ENCODE measurements at places on chromosomes 12 and 14.

DNA sequence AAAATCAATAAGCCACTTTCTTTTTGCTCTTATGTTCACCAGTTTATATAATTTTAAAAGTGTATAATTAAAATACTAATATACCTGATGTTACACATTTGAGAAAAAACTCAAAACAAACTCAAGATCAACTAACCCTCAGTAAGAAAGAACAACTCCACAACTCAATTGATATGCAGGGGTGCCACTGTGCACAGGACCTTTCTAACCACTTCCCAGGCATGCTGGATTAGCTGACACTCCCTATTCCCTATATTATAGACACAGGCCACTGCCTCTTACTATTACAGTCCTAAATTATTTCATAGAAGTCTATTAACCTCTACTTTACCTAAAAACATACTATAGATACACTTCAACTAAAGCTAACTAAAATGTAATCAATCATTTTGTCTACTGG, 191.7 kb upstream of the KRR1 start:
- no peak for DNase-seq

DNA sequence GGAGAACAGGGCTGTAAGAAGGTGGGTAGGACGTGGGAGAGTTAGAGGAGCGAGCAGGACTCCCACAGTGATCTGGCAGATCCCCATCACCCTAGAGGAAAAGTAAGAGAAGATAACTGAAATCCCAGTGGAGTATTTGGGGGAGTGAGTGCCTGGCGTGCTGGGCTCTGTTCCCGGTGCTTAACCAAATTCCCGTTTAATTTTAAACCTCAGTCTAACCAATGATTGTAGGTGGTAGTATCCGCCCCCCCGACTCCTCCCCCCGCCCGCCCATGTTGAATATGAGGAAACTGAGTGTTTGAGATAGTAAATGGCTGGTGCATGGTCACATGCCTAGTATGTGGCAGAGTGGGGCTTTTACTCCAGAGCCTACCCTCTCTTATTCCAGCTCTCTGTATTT, 1.2 kb downstream of the TARBP2 start:
- no peak for DNase-seq

- DNase-seq: no peak
These were observed 781.4 kb upstream of the TMEM132C start for GRCh38 chr12:127485528-127485927.

DNA sequence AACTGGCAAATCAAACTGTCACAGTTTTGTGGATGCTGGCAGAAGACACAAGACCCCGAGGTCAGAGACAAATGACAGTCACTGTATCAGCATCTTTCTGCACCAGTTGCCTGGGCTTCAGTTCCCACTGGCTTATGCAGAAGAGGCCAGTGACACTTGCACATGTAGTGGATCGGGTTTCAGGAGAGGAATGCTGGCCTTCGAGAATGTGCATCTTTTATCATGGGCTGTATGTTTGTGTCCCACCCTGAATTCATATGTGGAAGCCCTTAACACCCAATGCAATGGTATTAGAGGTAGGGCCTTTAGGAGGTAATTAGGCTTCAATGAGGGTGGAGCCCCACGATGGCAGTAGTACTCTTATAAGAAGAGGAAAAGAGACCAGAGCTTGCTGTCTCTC, 150.9 kb downstream of the SLC15A4 start:
- DNase-seq: no peak

GRCh38 chr12:32483499-32483898, 84.1 kb downstream of the FGD4 start:
- no peak for DNase-seq

GRCh38 chr14:68395604-68396003, 397.3 kb downstream of the ZFP36L1 start:
- no peak for DNase-seq

GRCh38 chr14:51547260-51547659, 104.5 kb upstream of the FRMD6 start:
- no peak for DNase-seq

- DNase-seq: no peak
These were observed 5.2 kb downstream of the RITA1 start for GRCh38 chr12:113190761-113191160.

DNA sequence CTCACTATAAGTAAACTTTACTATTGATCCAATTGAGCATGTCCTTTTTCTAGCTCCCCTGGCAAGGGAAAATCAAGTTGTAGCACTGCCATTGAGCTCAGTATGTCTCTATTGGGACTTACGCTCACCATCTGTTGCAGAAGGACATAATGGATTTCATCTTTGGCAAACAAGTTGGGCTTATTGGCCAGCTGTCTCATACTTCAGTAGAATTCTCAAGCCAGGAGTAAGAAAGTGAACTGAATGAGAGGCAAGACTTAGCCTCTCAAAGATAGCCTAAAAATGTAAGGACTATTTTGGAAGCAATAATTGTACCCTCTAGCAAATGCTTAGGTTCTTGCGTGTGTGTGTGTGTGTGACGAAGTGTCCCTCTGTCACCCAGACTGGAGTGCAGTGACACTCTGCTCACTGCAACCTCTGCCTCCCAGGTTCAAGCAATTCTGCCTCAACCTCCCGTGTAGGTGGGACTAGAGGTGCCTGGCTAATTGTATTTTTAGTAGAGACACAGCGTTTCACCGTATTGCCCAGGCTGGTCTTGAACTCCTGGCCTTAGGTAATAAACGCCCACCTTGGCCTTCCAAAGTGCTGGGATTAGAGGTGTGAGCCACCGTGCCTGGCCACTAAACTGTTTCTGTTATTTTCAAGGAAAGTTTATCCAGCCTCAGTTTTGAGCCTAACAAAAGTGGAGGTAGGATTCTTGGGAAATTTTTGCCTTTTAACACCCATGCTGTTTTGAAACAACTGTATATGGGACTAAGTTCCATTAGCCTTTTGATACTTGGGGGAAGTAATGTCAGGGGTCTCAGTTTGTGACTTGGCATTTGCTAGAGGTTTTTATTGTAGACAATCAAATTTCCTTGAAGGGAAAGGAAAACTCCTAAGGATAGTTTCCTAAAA, 7.0 kb downstream of the HNRNPA1 start:
- DNase-seq: peak; percentile 72

- DNase-seq: no peak
These were observed 39.6 kb downstream of the CCDC85C start for GRCh38 chr14:99564256-99564925.

- DNase-seq: no peak
These were observed 709.4 kb upstream of the MDGA2 start for GRCh38 chr14:48384821-48385220.

- no peak for DNase-seq
These were observed 214.8 kb downstream of the EMP1 start for GRCh38 chr12:13411287-13411686.

GRCh38 chr14:103418481-103418818, 33.2 kb downstream of the MARK3 start:
- no peak for DNase-seq

DNA sequence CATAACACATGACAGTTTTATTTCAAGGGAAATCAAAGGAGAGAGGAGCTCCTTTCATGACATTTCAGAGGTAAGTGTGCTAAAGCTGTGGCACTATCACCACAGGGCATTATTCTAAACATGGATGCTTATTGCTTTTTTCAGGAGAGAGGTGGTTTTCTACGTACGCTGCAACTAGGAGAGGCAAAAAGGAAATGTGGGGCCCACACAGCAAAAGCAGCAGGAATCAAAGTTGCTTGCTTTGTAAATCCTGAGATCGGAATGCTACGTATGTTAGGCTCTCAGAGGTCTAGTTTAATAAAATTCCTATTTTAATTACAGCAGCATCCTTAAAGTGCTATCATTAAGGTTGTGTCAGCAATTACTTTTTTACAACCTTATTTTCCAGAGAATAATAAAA, 55.0 kb upstream of the GRIP1 start:
- DNase-seq: no peak

DNA sequence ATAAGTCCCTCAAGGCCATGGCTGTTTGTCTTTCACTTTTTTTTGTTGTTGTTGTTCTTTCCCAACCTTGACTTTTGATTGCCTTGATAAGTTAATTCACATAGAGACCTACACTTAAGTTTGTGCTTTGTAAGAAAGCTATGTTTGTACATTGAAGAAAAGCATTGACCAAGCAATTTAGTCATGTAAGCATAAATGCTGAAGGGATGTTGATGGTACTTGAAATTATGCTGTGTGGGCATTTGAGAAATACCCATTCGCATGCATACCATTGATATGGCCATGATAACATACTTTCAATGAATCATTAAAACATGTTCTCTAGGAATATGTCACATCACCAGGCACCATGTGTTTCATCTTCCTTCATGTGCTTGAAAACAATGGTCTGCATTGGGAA, 803.7 kb upstream of the TMEM132C start:
- no peak for DNase-seq

GRCh38 chr14:83356080-83356479, 1822.4 kb upstream of the SEL1L start:
- peak; percentile 40 for DNase-seq

- no peak for DNase-seq
These were observed 5.6 kb downstream of the OR10P1 start for GRCh38 chr12:55642267-55642666.

- no peak for DNase-seq
These were observed 286.4 kb downstream of the NELL2 start for GRCh38 chr12:44589697-44590096.

- DNase-seq: no peak
These were observed 87.0 kb downstream of the ERC1 start for GRCh38 chr12:1078002-1078401.

GRCh38 chr12:11888029-11888428, 182.7 kb upstream of the BCL2L14 start:
- no peak for DNase-seq

DNA sequence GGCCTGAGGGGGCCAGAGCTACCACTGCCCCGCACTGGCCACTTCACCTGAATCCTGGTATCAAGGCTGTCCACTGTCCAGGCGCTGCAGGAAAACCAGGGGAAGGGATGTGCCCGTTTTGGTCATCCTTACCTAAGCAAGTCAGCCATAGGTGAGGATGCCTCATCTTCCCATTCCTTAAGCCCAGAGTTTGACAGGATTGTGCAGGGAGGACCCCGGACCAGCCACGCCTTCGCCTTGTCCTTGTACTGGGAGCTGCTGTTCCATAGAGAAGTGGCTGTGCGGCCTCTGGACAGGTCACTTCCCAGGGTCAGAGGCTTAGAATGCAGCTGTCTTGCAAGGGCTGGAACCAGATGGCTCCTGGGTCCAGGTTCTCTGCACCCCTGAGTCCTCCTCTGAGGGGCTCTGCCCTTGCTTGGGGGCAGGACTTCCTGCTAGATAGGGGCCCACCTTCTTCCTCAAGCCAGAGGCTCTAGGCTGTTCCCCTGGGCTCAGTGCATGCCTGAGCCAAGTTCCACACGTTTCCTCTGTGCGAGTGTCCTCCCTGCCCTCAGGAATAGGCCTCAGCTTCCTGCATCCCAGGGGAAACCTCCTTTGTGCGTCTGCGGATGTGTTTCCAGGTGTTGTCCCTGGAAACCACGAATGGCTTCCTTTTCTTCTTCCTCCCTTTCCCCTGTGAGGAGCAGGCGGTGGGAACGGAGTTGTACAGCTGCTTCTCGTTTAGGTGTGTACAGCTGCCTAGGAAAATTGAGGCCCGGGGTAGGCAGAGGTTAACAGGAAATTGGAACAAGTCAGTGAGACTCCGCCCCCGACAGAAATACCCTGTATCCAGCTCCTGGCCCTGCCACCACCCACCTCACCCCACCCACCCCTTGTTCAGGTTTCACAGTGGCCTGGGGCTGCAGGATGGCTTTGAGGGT, 54.3 kb upstream of the RIN3 start:
- no peak for DNase-seq

GRCh38 chr12:52651726-52652261, at the start of gene KRT2:
TSS of gene KRT2 (minus strand) at chr12:52652211. CDS start at chr12:52652142, 69 bp downstream.
- DNase-seq: no peak

DNA sequence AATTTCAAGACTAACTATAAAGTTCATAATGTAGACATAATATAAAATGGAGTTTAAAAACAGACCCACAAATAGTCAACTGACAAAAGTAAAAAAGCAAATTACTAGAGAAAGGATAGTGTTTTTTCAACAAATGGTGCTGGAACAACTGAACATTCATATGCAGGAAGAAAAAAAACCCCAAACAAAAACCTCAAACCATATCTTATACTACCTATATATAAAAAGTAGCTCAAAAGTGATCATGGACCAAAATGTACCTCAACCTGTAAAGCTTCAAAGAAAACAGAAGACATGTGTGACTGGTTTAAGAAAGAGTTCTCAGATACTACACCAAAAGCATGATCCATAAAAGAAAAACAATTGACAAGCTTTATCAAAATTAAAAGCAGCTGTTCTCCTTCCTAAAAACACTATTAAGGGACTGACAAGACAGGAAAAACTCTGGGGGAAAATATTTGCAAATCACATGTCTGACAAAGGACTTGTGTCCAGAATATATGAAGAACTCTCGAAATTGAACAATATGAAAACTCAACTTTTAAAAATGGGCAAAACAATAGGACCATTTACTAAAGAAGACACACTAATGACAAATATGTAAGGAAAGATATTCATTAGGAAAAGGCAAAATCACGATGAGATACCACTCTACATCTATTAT, 22.7 kb upstream of the ARID4A start:
- no peak for DNase-seq

DNA sequence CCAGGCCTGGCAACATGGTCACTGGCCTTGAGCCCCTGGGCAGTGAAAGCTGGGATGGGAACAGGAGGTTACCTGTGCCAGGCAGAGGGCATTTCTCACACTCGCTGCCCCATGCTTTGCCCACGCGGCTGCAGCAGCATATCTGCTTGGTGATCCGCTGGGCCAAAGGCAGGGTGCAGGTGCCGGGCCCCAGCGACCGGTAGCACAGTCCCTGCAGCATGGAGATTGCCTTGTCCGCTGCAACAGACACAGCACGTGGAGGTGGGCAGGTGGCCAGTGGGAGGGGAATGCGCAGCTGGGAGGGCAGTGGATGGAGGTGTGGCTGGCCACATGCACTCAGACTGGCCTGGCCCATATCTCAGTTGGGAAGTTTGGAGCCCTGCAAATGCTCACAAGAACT, 35.3 kb downstream of the ISCA2 start:
- DNase-seq: no peak

DNA sequence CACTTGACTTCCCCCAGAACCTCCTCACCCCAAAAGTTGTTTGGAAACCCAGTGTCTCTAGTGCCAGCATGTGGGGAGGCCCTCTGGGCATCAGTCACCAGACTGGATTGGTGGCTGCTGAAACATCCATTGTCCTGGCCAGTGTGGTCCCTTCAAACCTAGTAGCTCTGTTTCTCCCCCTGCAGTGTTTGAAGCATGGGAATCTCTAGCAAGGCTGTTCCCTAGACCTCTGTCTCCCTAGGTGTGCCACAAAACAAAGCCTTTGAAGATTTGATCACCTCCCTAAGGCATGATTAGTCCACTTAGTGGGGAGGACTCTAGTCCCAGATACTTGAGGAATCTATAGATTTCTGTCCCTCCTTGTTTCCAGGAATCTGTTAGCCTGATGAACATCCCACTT, 60.3 kb downstream of the ARF6 start:
- DNase-seq: no peak
